ENCODE measurements at places on chromosomes 16 and 17.

- DNase-seq: peak; percentile 31
Observed at GRCh38 chr17:54992797-54993639, 24.5 kb downstream of the STXBP4 start.

GRCh38 chr17:35052241-35052610 lies 11.3 kb downstream of the RFFL start:
- no peak for DNase-seq

DNA sequence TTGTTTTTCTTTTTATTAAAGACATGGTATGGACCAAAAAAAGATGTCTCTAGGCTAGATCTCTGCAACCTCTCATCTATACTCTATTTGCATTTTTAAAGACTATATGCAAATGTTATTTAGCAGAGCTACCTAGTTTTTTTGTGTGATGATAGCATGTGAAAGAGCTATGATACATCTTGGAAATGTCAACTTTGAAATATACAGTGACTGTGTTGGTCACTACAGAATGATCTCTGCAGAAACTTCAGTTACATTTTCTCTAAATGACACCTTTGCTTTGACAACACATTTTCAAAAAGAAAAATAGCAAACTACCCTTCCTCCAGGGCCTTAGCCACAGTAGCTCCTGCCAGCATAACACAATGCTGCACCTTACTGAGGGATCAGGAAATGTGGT lies 86.6 kb downstream of the PRKCB start:
- no peak for DNase-seq

GRCh38 chr16:4805231-4805630 lies 2.8 kb upstream of the ROGDI start:
- no peak for DNase-seq

DNA sequence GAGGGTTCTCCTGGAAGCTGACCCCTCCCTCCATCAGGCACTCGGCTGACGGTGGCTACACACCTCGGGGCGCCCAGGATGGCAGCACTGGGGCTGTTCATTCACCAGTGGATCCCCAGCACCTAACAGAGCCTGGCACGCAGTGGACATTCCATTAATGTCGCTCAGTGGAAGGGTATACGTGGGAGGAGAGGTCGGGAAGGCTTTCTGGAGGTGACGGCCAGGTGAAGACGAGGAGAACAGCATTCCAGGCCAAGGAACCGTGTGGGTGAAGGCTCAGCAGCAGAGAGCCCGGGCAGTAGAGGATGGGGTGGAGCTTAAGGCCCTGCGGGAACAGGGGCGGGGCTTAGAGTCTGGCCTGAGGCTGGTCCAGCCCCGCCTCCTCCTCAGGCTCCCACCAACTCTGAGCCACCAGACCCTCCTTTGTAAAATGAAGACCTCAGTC lies 2.5 kb upstream of the HS3ST6 start:
- no peak for DNase-seq

DNA sequence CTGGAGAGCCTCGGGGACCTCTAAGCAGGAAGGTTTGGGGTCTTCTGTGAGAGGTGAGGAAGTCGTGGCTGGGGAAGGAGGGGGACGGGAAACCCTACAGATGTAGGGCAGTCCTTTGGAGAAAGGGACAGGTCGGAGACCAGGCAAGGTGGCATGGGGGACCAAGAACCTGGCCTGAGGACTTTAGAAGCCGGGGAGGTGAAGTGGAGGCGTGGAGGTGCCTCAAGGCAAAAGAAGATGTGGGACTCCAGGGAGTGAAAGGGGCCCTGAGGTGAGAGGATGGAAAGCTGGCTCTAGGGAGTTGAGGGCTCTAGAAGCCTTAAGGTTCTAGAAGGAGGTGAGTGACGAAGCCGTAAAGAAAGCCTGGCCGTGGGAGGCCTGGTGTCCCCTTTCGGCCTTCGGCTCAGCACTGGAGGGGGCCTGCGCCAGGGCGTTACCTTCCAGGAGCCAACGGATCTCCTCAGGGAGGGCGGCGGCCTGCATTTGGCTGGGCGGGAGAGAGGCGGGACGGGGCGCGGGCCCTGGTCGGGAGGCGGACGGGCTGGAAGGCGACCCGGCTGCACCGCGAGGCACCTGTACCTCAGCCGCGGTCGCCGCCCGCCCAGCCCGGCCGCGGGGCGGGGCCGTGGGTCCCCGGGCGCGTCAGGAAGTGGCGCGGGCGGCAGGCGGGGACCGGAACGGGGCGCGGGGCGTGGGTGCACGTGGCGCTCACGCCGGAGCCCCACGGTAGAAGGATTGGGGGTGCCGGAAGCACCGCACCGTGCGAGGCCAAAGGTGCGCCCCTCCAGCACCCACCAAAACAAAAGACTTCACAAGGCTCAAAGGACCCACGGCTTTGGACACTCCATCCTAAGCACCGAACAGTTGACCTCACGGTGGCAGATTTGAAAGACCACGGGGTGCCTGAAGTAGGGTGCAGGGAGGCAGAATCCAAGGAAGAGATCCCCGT lies at the start of gene SKAP1:
TSS of gene SKAP1 (minus strand) at position 577 of the 949 bp plus-strand sequence.
- no peak for DNase-seq

GRCh38 chr17:40343219-40344119 lies 21.1 kb downstream of the GJD3 start:
- DNase-seq: no peak

DNA sequence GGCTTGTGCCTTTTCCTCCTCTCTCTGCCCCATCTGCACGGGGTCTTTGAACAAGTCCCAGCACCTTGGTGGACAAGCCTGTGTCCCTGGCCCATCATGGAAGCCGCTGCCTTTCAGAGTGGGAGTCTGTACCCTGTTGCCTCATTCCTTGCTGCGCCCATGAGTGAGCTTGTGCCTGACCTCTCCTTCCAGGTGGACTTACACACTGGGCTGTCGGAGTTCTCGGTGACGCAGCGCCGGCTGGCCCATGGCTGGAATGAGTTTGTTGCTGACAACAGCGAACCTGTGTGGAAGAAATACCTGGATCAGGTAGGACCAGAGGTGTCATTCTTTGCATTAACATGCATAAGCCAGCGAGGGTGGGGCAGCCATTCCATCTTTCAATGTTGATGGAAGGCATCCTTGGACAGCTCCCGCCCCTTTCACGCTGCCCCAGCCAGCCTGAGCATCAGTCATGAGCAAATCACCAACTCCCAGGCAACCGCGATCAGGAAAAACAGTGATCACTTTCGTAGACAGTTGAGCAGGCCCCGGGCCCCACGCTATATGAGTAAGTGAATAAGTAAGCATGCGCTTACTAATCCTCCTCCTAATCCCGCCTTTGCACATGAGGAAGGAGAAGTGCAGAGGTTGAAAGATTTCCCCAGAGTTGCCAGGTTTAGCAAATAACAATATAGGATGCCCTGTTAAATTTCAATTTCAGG lies 36.8 kb downstream of the ATP2C2 start:
- DNase-seq: no peak

GRCh38 chr16:27228621-27229501 lies 25.5 kb downstream of the KDM8 start:
- no peak for DNase-seq

- no peak for DNase-seq
Observed at GRCh38 chr17:44007346-44008204, 3.2 kb downstream of the NAGS start.

GRCh38 chr16:31177136-31177535 lies 2.8 kb upstream of the FUS start:
- no peak for DNase-seq

DNA sequence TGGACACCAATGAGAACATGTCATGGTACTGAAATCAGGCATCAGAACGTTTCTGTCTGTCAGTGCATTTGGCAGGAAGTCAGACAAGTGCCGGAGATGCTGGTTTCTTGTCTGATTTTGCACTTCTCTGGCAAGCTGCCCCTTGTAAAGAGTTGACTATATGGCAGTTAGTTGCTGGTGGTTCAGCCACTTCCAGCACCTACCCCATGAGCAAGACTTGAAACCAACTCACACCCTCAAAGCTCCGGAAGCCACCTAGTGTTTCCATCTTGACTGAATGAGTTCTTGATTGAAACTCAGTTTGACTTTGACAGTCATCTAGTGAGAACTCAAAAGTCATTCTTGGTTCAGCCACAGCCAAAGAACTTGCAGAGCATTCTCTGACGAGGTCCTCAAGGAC lies 225.1 kb downstream of the SPECC1 start:
- DNase-seq: no peak

GRCh38 chr17:29031488-29031887 lies 11.5 kb upstream of the PIPOX start:
- no peak for DNase-seq

- DNase-seq: no peak
Observed at GRCh38 chr16:56202036-56202435, 10.7 kb downstream of the GNAO1 start.

DNA sequence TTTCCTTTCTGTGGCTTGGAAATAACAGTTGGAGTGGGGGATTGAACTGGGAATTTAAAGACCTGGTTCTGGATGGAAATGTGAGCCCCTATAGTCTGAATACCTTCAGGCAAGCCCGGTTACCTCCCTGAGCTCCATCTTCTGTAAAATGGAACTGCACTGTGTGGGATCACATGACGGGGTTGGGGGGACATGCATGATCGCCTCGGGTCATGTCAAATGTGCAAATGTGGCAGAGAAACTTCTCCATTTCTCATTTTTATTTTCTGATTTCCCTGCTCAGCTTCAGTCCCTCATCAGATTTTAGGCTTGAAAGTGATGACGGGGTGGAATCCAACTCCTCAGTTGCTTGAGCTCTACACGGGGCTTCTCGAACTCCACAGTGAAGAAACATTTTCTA lies 1.5 kb downstream of the MT1B start:
- no peak for DNase-seq

DNA sequence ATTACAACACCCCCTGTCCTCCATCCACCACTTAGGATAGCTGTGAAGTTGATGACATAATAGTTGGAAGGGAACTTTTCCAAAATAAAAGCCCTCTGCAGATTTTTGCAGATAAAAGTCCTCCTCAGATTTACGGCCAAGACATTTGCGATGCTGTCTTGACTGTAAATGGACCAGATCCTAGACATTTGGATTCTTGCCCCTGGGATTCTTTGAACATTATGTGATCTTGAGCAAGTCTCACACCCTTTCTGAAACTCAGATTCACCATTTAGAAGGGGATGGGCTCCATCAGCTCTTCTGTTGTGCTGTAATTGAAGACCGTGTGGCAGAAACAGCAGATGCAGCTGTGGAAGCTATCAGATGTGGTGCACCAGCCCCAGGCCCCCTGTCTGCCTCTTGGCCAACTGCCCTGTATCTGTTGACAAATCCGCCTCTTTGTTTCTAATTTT lies 153.9 kb upstream of the CACNG3 start:
- DNase-seq: no peak

DNA sequence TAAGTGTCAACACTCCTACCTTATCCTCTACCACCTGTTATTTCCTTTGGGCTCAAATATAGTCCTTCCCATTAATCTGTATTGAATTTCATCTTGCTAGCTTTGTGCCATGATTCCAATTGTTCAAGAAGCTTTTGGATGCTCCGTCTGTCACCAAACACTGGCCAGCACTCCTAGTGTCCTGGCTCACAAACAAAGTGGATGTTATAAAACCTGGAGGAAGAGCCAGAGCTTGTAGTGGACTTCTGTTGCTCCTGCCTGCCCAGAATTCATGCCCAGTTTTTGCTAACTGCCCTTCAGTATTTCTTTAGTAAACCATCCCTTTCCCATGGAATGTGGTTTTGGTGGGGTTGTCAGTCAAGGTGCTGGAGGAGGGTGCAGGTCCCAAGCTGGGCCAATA lies 77.2 kb upstream of the HS3ST2 start:
- no peak for DNase-seq

- no peak for DNase-seq
Observed at GRCh38 chr17:29046473-29046839, 3.5 kb downstream of the PIPOX start.

DNA sequence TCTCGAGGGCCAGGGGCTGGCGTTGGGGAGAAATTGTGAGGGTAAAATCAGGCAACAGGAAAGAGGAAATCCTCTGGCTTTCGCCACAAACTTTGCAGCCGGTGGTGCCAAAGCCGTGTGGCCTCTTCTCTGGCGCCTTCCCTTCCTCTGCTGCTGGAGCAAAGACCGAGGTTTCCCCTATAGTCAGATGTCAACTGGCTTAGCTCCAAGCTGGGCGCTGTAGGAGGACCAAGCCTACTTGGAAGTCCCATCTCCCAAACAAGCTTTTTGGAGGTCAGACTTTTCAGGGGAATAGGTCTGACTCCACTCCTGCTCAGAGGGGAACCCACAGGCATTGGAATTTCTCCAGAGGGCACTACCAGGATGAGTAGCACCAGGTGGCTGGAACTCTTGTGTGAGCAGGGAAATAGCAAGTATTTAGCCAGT lies 5.0 kb downstream of the IGFBP4 start:
- DNase-seq: no peak

DNA sequence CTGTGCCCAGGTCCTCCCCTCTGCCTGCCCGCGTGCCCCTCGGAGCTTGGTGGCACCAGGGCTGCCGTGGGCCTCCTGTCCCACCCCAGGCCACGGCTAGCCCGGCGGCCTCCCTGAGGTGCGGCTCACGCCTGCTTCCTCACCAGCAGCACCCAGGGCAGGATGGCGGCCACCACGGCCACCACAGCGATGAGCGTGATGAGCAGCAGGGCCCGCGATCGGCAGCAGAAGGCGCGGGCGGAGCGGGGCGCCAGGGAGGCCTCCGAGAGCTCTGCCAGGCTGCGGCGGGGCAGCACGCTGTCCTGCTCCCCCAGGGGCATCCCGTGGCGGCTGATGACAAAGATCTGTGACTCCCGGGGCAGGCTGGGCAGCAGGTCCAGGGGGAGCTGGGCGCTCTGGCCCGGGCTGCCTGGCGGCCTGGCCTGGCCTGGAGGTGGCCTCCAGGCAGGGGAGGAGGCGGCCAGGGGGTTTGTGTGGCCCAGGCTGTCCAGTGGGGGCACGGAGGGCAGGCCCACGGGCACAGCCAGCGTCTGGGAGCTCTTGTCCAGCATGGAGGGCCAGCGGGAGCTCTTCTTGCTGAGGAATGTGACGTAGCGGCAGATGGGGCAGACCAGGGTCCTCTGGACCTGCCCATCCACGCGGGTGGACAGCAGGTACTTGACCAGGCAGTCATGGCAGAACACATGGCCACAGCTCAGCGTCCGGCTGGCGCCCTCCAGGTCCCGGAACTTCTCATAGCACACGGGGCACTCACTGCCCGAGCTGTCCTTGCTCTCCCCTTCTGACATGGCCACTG lies 4.8 kb downstream of the RNF222 start:
- no peak for DNase-seq

DNA sequence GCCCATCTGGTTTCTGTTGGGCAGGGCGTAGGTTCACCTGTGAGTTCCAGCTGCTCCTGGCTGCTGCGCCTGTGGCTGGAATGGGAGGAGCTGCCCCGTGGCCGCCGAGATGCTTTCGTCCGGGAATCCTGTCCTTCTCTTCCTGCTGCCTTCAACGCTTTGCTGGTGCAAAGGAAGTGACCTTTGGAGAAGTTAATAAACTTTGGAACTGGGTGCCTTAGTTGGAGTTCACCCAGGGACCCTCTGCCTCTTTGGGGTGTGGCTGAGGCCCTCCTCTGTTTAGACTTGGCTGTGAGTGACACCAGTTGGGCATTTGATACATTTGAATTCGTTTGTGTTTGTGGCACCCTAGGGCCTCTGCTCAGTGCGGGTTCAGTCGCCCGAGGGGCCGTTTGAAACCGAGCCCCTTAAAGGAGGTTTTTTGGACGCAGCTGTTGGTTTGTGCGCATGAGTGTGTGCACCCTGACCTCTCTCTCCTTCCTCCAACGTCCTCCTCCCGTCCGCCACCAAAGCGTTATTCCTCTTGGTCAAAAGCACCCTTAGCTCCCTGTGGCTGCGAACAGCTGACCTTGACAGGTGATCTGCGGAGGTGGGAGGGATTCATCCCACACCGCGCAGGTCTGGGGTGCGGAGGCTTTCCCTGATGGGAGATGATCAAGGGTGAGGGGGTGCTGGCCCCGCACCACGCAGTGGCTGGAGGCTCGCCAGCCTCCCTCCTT lies 9.0 kb upstream of the SECTM1 start:
- DNase-seq: no peak
